ENCODE measurements at places on chromosomes 13 and 19. TPM values are rescaled to one million over a fixed set of nuclear protein-coding genes. Genes with fewer than 3 reads are reported as not detected.

Gene GFY
- total RNA-seq, result not detected

Gene SSC5D
- 13.5 TPM for total RNA-seq

Gene CEACAM19
- 23.4 TPM for total RNA-seq

Gene PTGER1
- total RNA-seq, result 2.4 TPM

Gene VSTM1
- 0.76 TPM for total RNA-seq

Gene SYT3
- total RNA-seq, result not detected

Gene ENOX1
- total RNA-seq, result 4.3 TPM

All from sciatic nerve (tissue), 2 donors.